Progenitor cell of endocrine pancreas (in vitro differentiated cells): ENCODE measurements at places on chromosomes 6 and 20. TPM values are rescaled to one million over a fixed set of nuclear protein-coding genes. Genes with fewer than 3 reads are reported as not detected.
A peak's percentile ranks its signal among the peaks of the same experiment; 100 is the strongest.

GPR6 gene
- total RNA-seq, result not detected in 2 replicates

ATP6V1G2 gene
- 1.5 TPM in 2 replicates for total RNA-seq

GPX5 gene
- not detected in 2 replicates for total RNA-seq

SOX18 gene
- total RNA-seq, result not detected in 2 replicates

DNA sequence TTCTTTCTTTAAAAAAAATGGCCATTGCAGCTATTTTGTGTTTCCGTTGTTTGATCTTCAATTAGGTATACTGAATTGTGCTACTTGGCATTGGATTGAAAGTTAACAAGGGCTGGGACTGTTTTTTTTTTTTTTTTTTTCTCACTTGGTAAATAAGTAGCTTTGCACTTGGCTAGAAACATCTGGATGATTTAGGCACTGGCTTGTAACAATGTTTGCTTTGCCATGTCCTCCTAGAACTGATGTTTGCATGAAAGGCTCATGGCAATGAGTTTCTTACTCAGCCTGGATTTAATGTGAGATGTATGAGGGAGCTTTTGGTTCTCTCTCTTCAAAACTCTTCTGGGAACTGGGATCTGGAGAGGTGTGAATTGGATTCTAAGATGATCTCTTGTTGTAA is 414.1 kb downstream of the CDH26 start:
- no peak for DNase-seq
- H3K4me3 ChIP-seq, result no peak overlapping the region

GRCh38 chr6:161353208-161353613 is 79.3 kb upstream of the AGPAT4 start:
- H3K36me3 ChIP-seq, result no peaks in the 10 kb centered on the region
- DNase-seq, result no peak
- no peak overlapping the region for H3K4me3 ChIP-seq

LY6G5C gene
- total RNA-seq, result 4.4 and 6.5 TPM in 2 replicates

- H3K4me3 ChIP-seq, result peak overlapping the region; percentile 96
- peaks cover 41% of the 10 kb centered on the region for H3K4me1 ChIP-seq
- peaks cover 13% of the 10 kb centered on the region for H3K27me3 ChIP-seq
- DNase-seq, result no peak
Measured at GRCh38 chr6:111871725-111872400, 1.4 kb downstream of the FYN start.

TREML1 gene
- total RNA-seq, result not detected in 2 replicates

GRCh38 chr6:33407132-33407718 is 3.6 kb upstream of the PHF1 start:
- no peaks in the 10 kb centered on the region for H3K27me3 ChIP-seq
- DNase-seq, result no peak
- H3K27ac ChIP-seq, result no peak overlapping the region
- peaks cover 9% of the 10 kb centered on the region for H3K36me3 ChIP-seq
- H3K4me1 ChIP-seq, result peaks cover 11% of the 10 kb centered on the region

DNA sequence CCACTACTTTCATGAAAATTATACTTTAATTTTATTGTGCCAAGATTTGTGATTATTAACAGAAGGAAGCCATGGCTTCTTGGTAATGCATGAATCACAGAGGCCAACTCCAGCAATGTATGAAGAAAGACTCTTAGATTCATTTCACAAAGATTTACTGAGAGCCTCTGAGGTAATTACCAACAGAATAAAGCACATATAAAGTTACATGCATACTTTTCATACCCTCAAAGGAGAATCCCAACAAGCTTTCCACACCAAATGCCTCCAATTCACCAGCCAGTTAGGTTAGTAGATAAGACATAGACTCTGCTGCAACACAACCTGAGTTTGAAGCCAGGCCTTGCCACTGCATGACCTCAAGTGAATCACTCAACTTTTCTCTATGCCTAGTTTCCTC is 41.9 kb downstream of the HBS1L start:
- peaks cover 4% of the 10 kb centered on the region for H3K4me1 ChIP-seq
- DNase-seq, result no peak
- no peaks in the 10 kb centered on the region for H3K27me3 ChIP-seq

GRCh38 chr6:52550014-52550575 is 26.8 kb downstream of the TRAM2 start:
- H3K36me3 ChIP-seq, result no peaks in the 10 kb centered on the region
- no peak overlapping the region for H3K4me3 ChIP-seq
- H3K27me3 ChIP-seq, result no peaks in the 10 kb centered on the region
- H3K4me1 ChIP-seq, result peaks cover 37% of the 10 kb centered on the region
- DNase-seq, result no peak
